Psoas muscle (tissue), 8 donors: ENCODE measurements at places on chromosomes 13 and 19.
A peak's percentile ranks its signal among the peaks of the same experiment; 100 is the strongest.

DNA sequence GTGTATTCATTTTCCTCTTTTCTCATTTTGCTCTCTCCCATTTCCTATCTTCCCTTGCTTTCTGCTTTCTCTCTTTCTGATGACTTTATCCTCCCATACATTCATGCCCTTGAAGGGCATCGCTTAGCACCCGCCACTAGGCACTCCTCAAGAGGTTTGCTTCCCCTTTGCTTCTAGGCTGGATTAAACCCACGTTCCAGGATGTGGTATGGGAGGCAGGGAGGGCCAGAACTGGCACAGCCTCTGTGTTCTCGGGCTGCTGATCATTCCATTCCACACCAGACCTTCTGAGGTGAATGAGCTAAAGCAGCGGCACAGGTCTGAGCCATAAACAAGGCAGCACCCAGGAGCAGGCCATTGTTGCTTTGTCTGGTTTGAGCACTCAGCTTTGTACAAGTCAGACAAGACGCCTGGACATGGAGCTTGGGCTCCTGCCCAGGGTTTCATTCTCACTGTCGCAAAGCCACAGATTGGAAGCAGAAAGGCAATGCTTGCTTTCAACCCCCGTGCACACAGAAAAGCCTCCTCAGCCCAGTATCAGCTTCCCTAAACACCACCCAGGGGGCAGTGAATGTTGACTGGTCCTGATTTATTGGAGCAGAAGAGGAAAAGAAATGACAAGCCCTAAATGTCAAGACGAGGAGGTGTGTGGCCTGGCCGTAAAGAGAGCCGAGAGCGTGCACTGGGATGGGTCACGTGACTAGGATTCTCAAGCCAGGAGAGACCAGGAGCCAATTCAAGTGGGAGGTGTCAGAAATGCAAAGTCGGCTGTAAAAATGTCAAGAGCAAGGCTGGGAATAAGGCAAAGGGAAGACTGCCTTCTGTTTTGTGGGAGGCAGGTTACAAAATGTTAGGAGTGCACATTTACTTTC lies 218.0 kb upstream of the SERP2 start:
- DNase-seq, result peak; percentile 70

- DNase-seq, result no peak
These were observed 295.0 kb downstream of the ZNF536 start for GRCh38 chr19:30667227-30667626.

DNA sequence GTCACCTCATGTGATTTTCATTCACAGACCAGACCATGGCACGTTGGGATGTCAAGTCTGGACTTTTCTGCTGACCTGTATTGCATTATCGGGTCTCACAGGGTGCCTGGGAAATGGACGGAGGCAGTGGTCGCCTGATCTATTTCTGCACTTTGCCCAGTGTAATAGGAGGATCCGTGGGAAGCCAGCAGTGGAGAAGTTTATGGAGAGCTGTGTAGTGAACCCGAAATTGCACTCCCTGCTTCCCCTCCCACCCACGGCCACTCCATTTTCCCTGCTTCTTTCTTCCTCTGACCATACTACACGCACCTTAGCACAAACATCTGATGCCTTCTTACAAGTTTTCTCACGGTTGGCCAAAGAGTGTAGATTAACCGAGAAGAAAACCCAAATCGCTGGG lies 16.9 kb downstream of the EFNB2 start:
- no peak for DNase-seq

DNA sequence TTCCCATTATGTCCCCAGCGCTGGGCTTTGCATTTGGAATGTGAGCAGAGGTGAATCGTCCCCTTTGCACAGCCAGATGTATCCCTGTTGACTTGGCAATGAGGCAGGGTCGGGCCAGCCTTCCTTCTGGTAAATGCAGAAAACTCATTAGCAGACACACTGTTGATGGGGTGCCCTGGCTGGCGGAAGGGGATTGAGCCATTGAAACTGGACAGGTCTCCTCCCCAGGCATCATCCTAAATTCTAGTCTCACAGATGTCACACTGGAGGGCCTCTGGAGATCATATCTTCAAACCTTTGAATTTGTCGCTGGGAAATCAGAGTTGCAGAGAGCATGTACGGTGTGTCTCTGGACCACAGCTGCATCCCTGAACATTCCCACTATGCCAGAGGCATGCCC lies 219.5 kb upstream of the TSHZ3 start:
- DNase-seq, result no peak

DNA sequence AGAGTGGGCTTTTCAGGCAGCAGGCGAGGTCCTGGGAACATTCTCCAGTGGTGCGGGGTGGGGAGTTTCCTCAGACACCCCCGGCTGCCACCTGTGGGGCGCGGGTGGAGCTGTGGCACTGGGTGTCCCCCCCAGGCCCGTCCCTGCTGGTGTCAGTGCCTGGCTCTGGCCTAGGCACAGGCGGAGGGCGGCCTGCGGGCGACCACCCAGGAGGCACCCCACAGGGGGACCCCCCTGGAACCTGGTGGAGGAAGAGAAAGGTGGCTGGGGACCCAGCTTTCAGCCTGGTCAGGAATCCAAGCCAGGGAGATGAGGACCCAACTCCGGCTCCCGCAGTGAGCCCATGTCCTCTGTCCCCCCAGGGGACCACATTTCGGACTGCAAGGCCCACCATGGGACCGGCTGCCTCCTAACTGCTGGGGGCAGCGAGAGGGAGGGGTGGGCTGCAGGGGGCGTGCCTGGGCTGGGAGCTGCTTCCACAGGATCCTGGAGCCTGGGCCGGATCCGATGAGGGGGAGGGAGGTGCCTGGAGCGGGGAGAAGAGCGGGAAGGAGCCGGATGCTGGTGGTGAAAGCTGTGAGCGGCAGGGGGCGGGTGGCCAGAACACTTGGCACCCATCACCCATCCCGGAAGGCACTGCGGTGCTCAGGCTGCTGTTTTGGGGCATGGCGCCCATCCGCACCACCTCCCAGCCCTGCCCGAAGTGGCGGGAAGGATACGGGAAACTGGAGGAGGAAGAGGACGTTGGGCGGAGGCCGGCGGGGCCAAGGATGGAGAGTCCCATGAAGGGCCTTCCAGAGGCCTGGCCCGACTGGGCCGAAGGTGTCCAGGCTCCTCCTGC lies 5.5 kb upstream of the CTXN1 start:
- no peak for DNase-seq

DNA sequence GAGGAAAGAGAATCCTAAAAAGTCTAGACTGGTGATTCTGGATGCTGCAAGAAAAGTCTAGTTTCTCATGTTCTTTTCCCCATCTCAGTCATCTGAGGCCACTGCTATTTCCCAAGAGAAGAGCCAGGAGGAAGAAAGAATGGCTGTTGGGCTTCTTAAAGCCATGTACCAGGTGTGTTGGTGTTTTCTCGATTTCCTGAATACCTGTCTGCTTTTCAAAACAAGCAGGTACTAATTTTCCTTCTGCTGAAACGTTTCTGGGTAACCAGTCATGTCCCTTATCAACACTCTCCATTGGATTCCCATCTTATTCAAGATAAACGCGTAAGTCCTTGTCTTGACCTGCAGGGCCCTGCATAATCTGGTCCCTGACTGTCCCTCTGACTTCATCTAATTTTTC lies 1.1 kb downstream of the ZNF570 start:
- DNase-seq, result no peak
